Suppressor macrophage treated with lipopolysaccharide for 4 hours (primary cell): ENCODE measurements at places on chromosomes 12 and 14.

- no peak for DNase-seq
These were observed 232.1 kb downstream of the NAV3 start for GRCh38 chr12:78062786-78063185.

- DNase-seq: no peak
These were observed 192.8 kb upstream of the RGS6 start for GRCh38 chr14:71739273-71739990.

DNA sequence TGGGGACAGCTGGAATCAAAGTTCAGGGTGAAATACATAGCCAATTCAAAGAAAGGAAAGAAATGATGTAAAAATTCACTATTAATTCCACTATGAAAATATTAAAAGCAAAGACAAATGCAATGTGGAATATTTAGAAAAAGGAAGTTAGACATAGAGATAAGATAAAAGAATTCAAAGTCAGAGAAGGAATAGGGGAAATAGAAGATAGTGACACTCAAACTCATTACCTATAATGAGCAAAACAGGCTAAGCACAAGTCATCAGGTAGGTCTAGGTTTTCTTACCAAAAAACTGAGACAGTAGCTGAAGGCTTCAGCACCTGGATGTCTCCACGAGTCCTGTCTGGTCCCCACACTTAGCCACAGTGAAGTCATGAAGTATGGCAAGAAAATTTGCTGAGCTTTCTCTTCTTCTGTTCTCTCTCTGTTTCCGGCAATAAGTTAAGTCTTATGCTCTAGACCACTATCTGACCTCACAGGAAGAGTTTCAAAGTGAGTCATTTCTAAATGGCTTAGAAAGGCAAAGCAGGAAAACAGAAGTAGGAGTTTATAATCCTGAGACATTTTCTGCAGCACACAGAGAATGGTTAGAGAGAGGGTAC, at the start of gene C3AR1:
TSS of gene C3AR1 (minus strand) at position 369 of the 604 bp plus-strand sequence. CDS start 6,174 bp downstream, outside the sequence.
- DNase-seq: peak; percentile 90

- no peak for DNase-seq
These were observed 1009.9 kb upstream of the USP15 start for GRCh38 chr12:61250303-61250702.

DNA sequence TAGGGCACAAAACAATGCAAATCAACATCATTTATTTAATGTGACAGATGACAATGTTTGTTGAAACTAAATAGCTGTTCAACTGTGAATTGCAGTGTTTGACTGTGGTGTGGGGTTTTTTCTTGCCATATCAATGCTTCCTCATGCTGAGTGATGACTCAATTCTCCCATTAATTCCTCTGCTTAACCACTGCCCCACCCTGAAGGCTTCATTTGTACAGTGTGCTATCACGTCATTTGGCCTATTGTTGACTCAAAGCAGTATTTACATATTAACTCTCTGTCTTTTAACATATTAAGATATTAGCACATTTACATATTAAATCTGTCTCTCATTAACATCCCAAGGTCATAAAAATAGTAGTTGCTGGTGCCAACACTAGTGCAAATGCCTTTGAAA, 164.8 kb upstream of the NRXN3 start:
- peak; percentile 57 for DNase-seq

DNA sequence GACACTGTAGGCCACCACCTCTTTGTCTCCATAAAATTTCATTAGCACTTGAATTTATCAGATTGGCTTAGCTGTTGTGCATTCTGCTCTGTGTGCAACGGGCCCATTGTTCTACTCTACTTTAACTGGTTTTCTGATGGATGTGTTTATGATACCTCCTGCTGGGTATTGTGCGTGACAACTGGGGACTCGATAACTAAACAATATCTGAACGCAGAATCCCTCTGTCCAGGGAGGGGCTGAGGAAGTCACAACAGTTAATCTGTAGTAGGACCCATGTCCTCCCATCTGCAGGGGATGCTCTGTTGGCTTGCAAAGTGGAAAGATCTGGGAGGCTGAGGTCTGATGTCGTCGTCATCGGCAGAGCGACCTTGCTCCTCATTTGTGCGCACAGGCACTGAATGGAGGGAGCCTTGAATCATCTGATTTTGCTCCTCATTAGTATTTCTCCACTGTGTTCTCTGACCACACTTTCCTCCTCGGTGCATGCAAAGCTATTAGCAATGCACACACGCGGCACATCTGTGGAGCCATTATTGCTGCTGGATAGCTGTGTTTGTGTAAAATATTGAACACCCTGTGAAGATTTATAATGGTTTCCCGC, 422.5 kb downstream of the NRXN3 start:
- no peak for DNase-seq

DNA sequence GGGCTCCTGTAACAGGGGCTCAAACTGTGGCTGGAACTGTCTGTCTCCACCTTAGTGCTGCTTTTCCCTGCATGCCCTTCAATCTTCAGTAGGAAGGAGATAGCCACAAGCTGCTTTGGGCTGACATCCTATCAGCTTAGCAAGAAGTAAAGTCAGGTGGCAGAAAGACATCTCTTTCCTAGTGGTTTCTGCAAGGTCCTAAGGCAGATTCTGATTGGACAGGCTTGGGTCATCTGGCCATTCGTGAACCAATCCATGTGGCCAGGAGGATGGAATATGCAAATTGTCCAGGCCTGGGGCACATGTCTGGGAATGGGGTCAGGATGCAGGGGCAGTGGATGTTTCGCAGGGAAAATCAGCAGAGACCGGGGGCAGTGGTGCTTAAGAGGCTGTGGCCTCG, 5.2 kb downstream of the RITA1 start:
- DNase-seq: no peak

- DNase-seq: peak; percentile 26
These were observed at the start of gene FBLN5 for GRCh38 chr14:91947475-91948184. FBLN5 (minus strand) TSS chr14:91947694; CDS start chr14:91947229, 465 bp downstream.

- no peak for DNase-seq
These were observed 84.8 kb downstream of the PTPN11 start for GRCh38 chr12:112503512-112503911.

- DNase-seq: no peak
These were observed 52.0 kb downstream of the RASSF9 start for GRCh38 chr12:85784096-85784720.

GRCh38 chr14:93105362-93105761, 10.4 kb downstream of the ITPK1 start:
- DNase-seq: peak; percentile 76

DNA sequence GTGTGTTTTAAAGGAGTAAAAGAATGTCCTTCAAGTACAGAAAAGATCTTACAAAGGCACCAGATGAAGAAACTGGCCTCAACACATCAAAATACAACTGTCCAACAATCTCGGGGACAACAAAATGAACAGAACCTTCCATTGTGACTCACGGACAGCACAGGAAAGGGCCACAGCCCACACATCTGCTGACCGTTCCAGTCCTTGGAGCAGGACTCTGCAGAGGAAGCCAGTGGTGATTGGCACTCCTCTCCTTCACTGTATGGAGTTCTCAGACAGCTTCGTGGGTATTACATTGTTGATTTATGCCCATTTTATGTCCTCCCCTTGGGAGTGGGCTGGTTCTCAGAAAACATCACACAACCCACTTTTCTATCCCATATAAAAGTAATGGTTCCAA, 32.5 kb upstream of the TC2N start:
- peak; percentile 21 for DNase-seq

- no peak for DNase-seq
These were observed 463 bp downstream of the NACA start for GRCh38 chr12:56724701-56724971.

GRCh38 chr12:1567852-1568251, 26.5 kb downstream of the FBXL14 start:
- no peak for DNase-seq

DNA sequence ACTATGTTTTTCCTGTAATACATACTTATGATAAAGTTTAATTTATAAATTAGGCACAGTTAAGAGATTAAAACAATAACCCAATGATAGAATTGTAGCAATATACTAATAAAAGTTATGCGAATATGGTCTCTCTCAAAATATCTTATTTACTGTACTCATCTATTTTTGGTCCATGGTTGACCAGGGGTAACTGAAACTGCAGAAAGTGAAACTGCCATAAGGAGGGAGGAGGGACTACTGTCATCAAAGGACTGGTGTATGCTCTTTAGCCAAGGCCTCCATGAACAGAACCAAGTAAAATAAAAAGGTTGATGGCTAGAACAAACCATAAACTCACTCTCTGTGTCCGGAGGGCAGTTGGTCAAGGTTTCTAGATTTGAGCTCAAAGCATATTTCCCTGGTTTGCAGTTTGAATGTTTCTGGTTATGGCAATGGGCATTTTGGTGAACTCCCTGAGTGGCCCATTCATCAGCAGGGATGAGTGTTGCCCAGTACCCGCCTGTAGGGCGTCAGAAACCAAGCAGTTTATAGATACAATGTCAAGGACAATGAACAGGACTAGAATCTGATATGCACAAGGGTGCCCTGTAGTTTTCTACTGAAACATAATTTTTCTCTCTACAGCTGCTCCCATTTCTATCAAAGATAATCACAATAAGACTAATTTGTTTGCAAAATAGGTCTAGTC, 19.8 kb downstream of the LEMD3 start:
- peak; percentile 20 for DNase-seq

- DNase-seq: no peak
These were observed 183.5 kb upstream of the PLEKHG7 start for GRCh38 chr12:92519284-92519683.

DNA sequence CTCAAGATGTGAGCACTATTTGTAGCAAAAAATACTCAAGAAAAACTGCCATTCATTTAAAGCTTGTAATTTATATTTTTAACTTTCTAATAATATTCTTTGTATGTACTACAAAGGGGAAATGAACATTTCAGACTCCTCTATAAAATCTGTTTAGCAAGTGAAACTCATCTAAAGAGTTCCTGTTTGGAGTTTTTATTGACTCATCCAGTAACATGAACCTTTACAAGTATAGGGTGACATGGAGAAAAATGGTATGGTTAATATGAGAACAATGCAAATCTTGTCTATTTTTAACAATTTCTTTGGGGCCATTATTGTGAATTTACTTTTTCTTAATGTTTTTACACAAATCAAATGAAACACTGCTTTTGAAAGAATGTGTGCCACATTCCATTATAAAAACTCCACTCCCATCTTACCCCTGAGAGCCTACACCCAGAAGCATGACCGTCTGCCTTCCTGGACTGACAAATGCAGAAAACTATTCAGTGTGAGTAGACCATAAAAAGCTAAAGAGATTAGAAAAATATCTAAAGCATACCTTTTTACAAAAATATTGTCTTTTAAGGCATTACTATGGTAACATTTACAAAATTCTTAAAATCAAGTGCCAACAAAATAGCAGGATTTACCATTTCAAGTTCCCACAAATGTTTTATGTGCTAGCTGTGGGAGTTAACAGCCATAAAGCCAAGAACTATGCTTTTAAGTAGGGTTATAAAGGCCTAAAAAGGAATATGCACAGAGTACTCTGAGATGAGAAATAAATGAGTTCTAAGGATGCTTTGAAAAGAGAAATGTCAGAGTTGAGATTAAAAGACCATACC, 144.0 kb downstream of the ADAMTS20 start:
- DNase-seq: peak; percentile 38

DNA sequence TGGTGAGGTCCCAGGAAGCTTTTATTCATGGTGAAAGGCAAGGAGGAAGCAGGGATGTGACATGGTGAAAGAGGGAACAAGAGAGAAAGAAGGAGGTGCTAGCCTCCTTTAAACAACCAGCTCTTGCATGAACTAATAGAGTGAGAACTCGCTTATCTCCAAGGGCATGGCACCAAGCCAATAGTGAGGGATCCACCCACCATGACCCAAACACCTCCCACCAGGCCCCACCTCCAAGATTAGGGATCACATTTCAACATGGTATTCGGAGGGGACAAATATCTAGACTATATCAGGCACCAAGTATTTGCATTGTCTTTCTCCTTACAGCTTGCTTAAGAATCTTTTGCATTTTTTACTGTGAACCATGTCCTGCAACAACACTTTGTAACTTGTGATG, 91.9 kb upstream of the DHRS4 start:
- no peak for DNase-seq

GRCh38 chr14:94559638-94560290, 1.5 kb upstream of the SERPINA4 start:
- DNase-seq: no peak

- DNase-seq: no peak
These were observed 29.2 kb upstream of the PLEKHG6 start for GRCh38 chr12:6281081-6281809.

GRCh38 chr12:14557966-14558365, 9.7 kb downstream of the PLBD1 start:
- no peak for DNase-seq

- DNase-seq: peak; percentile 57
These were observed 11.0 kb upstream of the ANKLE2 start for GRCh38 chr12:132772606-132773005.

DNA sequence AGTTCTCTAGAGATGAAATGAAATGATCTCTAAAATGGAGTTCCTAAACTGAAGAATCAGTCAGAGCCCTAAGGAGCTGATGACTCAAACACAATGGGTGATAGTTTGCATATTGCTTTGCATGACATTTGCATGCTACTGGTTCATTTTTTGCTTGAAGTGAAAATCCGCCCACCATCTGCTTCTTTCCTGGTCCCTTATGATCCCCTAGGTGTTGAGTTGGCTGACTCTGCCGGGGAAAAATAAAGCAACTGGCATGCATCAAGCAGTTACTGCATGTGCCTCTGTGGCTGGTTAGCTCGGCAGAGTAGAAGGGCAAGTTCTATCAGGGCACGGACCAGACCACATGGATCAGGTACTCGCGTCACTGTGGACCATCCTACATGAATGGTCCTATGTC, 151.1 kb downstream of the PPM1H start:
- DNase-seq: peak; percentile 81

DNA sequence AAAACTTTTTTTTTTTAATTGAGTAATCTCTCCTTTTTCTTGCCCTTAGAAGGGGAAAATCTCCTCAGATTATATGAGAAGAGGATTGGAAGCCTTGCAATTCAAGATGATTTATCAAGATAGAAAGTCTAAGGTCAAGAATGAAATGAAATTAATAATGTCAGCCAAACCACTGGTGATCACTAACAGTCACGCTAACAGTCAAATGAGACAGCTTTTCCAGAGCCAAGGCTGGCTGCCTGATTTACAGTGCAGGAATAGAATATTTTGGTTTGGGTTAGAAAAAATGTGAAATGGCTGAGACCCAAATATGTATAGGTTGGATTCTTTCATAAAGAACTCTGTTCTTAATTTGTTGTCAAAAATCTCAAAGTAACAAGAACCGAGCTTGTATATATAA, 204.3 kb downstream of the PPM1H start:
- DNase-seq: no peak
